Fibroblast of villous mesenchyme (primary cell): ENCODE measurements at places on chromosomes 5 and 9. TPM values are rescaled to one million over a fixed set of nuclear protein-coding genes. Genes with fewer than 3 reads are reported as not detected.

GRCh38 chr5:171798418-171798817 lies 12.8 kb downstream of the SMIM23 start:
- no peak for DNase-seq

- DNase-seq, result peak; percentile 87
Observed at GRCh38 chr5:41869724-41870626, at the start of gene OXCT1. TSS of gene OXCT1 (minus strand) at chr5:41870425. CDS start at chr5:41870358, 67 bp downstream.

DNA sequence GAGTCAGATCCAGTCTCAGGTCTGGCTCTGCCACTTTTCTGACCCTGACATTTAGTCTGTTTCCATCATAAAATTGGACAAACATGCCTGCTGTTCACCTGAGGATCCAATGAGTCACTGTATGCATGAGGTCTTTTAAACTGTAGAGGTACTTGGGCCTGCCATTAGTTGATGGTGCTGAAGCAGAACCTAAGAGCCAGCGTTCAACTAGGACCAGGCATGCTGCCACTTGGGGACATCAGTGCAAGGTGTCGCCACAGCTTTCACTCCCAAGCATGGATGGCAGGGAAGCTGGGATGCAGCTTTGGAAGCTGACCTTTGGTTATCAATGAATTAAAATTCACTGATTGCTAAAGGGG lies 37.1 kb downstream of the NEUROG1 start:
- DNase-seq, result no peak

GRCh38 chr9:110156902-110157301 lies 51.1 kb downstream of the C9orf152 start:
- peak; percentile 71 for DNase-seq

GRCh38 chr5:7667216-7667767 lies 183.6 kb downstream of the CFAP90 start:
- DNase-seq, result no peak

DNA sequence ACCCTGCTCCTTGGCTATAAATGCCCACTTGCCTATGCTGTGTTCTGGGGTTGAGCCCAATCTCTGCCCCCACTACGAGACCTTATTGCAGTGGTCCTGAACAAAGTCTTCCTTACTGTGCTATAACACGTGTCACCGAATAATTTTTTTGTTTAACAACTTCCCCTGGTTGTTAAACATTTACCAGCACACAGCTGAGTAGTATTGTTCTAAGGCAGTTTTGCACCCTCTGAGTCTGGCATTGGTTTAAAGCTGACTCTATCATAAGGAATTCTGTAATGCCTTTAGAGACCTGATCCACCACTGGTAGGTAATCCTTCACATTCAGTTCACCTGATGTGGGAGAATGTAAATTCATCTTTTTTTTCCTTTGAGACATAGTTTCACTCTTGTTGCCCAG lies 25.6 kb upstream of the ANKRD31 start:
- no peak for DNase-seq

GRCh38 chr9:134988706-134989105 lies 71.0 kb upstream of the FCN1 start:
- DNase-seq, result no peak

DNA sequence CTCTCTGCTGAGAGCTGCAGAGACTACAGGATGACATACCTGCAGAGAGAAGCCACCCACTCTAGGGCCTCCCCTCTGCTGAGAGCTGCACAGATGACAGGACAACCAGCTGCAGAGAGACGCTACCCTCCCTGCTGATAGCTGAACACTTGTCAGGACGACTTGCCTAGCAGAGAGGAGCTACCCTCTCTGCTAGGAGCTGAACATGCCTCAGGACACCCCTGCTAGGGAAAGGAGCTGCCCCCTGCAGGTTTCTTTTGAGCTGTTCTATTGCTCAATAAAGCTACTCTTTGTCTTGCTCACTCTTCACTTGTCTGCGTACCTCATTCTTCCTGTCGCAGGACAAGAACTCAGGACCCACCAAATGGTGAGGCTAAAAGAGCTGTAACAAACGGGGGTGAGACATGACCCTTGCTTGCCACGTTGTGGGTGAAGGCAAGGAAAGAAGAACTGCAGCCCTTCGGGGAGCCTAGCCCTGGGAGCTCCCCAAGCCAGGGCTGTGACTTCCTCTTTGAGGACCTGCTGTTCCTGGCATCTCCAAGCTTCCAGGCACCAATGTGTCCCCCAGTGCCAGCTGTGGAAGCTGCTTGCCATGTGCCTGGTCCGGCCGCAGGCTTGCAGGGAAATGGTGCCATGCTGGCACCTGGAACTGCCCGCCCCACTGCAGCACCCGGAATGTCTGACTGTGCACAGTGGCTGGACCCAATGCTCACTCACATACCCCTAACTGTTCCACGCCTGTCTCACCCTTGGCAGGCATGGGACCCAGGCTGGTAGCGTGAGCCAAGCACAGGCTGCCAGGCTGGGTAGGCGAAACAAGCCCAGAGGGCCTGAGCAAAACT lies 5.1 kb upstream of the TESK1 start:
- DNase-seq, result no peak

DNA sequence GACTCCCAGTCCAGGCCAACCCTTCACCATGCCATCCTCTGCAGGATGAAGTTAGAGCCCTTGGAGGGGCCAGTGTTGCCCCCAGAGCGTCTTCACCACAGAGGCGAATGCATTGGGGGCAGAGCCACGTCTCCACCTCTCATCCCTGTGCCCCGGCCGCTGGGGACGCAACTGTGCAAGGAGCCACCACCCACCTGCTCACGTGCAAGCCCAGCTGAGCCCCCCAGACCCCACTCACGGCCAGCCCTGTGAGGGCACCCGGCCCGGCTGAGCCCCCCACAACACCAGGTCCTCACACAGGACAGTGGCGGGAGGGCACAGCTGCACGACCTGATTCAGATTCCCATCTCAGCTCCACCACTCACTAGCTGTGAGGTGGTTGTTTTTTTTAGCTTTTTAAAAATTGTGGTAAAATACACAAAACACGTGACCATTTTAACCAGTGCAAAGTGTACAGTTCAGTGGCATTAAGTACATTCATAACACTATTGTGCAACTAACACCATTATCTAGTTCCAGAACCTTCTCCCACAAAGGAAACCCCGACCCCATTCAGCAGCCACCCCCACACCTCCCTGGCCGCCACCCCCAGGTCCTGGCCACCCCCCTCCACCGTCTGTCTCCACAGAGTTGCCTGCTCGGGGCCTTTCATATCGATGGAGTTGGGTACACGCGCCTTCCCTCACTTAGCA lies 33.5 kb upstream of the UBAC1 start:
- DNase-seq, result peak; percentile 33

GRCh38 chr9:127812011-127812410 lies 9.3 kb downstream of the FPGS start:
- no peak for DNase-seq

DNA sequence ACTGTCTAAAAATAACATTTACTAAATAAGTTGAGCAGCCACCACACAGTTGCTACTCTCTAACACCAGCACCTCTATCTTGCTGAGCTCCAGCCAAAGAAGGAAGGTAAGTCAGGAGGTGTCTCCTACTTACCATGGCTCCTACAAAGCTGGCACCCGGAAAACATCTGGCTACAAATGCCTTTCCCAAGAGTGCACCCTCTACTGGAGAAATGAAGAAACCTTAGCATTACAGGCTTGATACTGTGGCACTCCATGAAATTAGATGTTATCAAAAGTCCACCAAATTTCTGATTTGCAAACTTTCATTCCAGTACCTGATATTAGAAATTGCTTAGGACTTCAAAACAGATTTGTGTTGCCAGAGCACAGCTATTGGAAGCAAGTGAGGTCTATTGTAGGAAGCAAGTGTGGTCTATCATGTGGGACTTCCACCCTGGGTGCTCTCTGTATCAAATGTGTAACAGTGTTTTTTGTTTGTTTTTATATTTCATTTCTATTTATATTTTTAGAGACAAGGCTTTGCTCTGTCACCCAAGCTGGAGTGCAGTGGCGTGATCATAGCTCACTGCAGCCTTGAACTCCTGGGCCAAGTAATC lies 25.7 kb upstream of the RFK start:
- DNase-seq, result peak; percentile 36

DNA sequence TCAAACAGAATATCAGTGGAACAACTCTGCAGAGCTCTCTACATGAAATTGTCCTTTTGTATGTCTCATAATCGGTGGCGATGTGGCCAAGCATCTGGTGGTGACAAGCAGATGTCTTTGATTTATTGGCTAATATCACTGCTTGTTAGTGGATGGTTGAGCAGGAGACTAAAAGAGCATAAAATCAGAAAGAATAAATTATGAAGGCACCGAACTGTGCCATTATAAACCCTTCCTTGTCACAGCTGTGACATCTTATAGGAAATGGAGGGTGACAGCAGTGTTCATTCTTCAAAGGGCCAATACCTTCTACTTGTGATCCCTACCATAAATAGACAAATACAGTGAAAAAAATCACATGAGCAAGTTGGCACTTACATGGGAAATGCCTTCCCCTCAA lies 1404.3 kb downstream of the MAT2B start:
- DNase-seq, result no peak

- DNase-seq, result no peak
Observed at GRCh38 chr9:13430368-13431221, 151.1 kb upstream of the MPDZ start.

DNA sequence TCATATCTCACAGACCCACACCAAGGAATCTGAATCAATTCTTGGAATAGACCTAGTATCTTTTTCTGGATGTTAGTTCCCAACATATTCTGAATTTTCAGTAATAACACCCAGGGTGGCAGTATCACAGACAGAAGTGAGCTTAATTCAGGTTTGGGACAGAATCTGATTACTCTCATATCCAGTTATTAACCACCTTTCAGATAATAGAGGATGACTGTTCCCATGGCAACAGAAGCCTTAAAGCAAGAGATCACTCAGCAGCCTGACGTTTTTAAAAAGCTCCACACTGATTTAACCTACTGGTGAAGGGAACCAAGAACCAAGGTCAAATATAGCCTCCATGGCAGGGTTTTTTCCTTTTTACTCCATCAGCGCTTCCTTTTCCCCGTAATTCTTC lies 68.4 kb downstream of the ACTBL2 start:
- no peak for DNase-seq

DNA sequence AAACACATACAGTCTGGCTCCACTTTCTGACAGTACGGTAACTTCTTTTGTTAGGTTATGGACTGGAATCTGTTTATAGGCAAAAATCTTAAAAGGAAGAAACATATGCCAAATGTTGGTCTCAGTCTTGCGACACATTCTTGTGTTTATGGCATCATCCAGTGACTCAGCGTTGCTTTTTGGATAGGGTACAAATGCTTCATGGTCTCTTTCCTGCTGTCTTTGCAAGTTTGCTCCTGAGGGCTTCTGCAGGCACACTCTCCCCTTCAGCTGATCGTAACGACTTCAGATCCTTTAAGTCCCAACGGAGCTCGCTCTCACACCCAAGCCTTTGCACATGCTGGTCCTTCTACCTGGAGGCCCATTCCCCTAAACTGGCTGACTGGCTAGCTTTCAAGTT lies 23.6 kb upstream of the TNFSF8 start:
- peak; percentile 83 for DNase-seq

GRCh38 chr5:36686881-36687280 lies 80.5 kb downstream of the SLC1A3 start:
- DNase-seq, result no peak

DNA sequence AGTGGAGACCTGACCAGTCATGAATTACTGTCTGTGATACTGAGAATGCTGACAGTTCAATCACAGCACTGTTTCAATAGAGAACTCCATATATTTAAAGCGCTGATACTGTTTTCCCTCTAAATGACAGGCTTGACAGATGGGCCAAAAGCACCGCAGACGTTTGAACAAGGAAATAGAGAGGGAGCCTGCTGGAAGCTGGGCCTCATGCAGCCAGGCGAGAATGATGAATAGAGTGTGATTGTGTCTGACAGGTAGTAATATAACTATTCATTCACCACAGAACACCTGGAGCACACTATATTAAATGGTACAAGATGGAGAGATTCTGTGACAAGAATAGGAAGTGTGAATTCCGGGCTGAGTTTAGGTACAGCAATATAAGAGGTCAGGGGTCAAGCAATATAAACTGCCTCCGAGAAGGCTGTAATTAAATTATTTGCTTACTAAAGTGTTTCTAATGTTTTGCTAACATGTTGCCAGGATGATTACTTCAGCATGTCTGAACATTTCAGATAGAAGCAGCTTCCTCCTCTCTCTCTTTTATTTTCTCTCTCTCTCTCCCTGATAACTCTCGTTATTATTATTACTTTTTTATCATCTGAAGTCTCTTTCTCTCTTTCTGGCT lies 297.7 kb downstream of the CSNK1G3 start:
- no peak for DNase-seq

DNA sequence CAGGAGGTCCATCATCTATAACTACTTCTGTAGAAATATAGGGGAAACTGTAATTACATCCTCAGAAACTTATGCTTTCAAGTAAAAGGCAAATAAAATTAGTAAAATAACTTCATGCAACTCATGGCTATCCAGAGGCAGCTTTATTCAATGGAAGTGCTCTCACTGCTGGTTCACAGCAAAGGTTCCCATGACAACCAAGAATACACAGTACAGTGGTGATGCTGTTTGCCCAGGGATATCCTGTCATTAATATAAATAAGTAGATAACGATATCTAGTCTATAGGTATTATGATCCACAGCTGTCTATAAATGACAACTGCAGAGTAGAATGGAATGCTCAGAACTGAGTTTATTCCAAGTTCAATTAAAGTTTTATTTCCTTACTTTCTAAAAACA lies 390.3 kb downstream of the PDE4D start:
- no peak for DNase-seq

- DNase-seq, result no peak
Observed at GRCh38 chr5:145689235-145689634, 145.9 kb downstream of the PRELID2 start.

The GFRA3 gene
- total RNA-seq, result not detected in 2 replicates

The ANKRD20A1 gene
- total RNA-seq, result not detected in 2 replicates

The TAF11L3 gene
- total RNA-seq, result not detected in 2 replicates

The CDX1 gene
- under 0.01 and 0.64 TPM in 2 replicates for total RNA-seq

The SV2C gene
- not detected in 2 replicates for total RNA-seq

The LCN1 gene
- total RNA-seq, result not detected in 2 replicates

The FLT4 gene
- under 0.01 and 0.43 TPM in 2 replicates for total RNA-seq

The PCDHA1 gene
- total RNA-seq, result under 0.01 TPM in 1 of 2 replicates, not detected in the other

The PNPLA7 gene
- 0.64 and 1.3 TPM in 2 replicates for total RNA-seq

The OR1N1 gene
- total RNA-seq, result not detected in 2 replicates

The ANKRD31 gene
- under 0.01 and 0.32 TPM in 2 replicates for total RNA-seq
